H1 (cell line): ENCODE measurements at places on chromosomes 1 and 21.

GRCh38 chr1:18641005-18641941 is 10.6 kb downstream of the PAX7 start:
- peak; percentile 64 for DNase-seq

DNA sequence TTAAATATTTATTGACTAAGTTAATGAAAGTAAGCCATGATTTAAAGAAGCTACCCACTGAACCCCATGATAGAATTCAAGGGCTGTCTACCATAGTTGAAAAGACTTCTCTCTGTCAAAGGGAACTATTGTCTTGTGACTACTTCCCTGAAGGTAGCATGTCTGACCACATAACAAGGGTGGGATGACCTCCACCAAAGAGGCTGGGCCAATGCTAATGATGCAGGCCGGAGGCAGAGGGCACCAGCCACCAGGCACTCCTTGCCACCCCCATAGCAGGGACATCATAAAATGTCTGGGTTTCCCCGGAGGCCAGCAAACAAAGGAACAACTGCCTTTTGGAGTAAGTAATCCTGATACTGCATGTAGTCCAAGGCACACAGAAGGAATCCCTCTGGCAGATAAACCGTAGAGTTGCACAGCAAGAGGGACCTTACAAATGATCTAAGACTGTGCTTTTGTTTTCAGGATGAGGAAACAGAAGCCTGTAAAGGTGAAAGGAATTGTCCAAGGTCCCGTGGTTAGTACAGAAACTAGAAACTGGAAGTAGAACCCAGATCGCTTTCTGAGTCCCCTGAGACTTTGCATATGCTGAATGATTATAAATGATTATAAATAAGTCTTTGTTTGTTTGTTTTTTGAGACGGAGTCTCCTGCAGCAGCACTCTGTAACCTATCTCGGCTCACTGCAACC is 33.5 kb upstream of the ITPKB start:
- no peak for DNase-seq

DNA sequence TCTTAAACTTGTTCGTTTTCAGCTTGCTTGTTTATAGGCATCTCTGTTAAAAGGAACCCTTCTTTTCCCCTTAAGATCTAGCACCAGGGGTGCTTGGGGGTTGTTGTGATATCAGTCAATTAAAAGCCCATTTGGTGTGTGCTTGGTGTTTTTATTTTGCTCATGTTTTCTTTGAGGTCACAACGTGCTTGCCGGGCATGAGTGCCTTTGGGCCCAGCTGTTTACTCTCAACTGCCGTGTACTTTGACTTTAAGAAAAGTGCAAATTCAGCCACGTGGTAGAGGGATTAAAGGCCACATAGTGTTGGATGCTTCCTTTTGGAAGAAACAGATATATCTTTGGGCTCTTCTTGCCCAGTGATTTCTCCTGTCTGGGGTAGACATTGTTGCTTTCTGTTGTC is 10.5 kb downstream of the ARID1A start:
- no peak for DNase-seq

GRCh38 chr1:58769809-58770320 is 14.0 kb downstream of the JUN start:
- no peak for DNase-seq

DNA sequence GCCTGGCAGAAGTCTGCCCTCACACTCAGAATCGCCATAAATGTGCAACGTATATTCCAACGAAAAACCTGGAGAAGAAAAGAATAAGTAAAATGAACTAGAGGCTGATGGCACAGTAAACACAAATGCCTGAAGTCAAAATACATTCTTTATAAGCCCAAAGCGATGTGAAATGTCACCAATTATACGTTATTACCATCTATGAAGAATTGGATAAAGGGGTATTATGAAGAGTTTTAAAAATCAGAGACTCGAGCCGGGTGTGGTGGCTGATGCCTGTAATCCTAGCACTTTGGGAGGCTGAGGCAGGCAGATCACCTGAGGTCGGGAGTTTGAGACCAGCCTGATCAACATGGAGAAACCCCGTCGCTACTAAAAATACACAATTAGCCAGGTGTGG is 18.6 kb downstream of the PTP4A2 start:
- no peak for DNase-seq

DNA sequence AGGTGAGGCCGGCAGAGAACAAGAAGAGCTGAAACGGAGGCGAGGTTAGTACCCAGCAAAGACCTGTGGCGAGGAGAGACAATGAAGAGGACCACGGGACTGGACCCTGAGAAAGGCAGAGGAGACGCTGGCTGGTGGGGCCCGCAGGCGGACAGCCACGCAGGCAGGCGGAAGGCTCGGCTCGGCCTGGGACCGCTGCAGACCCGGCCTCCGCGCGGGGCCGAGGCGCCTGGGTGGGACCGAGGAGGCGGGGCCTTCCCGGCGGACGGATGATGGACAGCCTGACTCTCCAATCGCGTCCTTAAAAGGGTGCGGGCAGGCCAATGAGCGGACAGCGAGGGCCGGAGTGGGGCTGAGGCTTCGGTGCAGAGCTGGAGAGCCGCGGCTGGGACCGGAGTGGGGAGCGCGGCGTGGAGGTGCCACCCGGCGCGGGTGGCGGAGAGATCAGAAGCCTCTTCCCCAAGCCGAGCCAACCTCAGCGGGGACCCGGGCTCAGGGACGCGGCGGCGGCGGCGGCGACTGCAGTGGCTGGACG is at the start of gene MPZL1:
Gene MPZL1 (plus strand): TSS at position 366 of the 535 bp plus-strand sequence. CDS start 170 bp downstream, outside the sequence.
- DNase-seq, result no peak

GRCh38 chr21:32239551-32239950 is 39.3 kb downstream of the MIS18A start:
- no peak for DNase-seq
